Caudate nucleus (tissue), 63 donors: ENCODE measurements at places on chromosomes 11 and 22.

DNA sequence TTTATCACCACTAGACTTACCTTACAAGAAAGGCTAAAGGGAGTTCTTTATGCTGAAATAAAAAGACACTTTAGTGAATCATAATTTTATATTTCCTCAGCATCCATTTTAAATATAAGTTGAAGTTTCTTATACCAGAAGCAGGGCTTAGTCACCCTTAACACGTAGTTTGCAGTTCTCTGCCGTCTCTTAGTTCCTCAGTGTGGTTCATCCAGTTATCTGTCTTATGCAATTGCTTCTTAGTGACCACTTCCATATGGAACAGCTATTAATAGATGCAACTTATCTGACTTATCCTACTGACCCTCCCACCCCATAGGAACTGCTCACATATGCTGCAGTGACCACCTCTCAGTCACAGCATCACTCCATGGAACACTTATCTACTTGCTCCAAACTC lies 11.7 kb upstream of the SLC36A4 start:
- DNase-seq = no peak

GRCh38 chr11:132349811-132350733 lies 979.7 kb downstream of the NTM start:
- no peak for DNase-seq

- DNase-seq = no peak
These were observed 26.5 kb upstream of the ATXN10 start for GRCh38 chr22:45645150-45645525.

DNA sequence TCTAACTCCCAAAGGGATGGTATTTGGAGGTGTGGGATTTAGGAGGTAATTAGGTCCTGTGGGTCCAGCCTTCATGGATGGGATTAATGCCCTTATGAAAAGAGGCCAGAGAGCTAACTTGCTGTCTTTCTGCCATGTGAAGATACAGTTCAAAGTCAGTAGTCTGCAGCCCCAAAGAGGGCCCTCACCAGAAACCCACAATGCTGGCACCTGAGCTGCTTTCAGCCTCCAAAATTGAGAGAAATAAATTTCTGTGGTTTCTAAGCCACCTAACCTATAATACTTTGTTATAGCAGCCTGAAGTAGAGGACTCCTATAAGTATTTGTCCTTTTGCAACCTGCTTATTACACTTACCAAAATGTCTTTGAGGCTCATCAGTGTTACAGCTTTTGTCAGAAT lies 16.2 kb downstream of the ATM start:
- DNase-seq = no peak

- no peak for DNase-seq
These were observed 21.1 kb upstream of the RAB38 start for GRCh38 chr11:88196393-88196792.

DNA sequence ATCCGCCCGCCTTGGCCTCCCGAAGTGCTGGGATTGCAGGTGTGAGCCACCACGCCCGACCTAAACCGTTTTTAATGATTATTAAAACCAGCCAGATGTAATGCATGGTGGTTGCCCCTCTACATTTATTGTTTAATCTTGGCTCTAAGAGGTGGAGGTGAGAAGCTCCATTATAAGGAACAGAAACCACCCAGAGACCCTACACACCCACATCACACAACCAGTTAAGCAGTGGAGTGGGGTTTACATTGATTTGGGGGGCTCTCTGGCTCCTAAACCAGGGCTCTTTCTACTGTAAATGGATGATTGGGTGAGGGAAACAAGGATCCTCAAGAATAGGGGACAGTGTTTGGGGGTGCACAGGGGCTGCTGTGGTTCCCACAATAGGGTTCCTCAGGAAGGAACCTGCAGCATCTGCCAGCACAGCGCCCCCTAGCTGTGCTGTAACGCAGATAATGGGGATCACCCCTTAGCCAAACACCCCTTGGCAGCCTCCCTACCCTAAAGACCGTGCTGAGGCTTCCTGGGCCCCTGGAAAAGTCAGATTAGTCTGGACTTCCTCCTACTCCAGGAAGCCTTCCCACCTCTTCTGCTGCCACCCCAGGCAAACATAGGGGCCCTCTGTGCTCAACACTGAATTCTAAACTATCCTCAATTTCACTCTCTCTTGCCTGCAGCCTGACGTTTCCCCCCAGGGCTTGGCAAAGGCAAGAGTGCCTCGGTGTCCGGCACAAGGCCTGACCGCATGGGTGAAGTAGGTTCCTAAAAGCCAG lies 2.4 kb downstream of the MPST start:
- no peak for DNase-seq

DNA sequence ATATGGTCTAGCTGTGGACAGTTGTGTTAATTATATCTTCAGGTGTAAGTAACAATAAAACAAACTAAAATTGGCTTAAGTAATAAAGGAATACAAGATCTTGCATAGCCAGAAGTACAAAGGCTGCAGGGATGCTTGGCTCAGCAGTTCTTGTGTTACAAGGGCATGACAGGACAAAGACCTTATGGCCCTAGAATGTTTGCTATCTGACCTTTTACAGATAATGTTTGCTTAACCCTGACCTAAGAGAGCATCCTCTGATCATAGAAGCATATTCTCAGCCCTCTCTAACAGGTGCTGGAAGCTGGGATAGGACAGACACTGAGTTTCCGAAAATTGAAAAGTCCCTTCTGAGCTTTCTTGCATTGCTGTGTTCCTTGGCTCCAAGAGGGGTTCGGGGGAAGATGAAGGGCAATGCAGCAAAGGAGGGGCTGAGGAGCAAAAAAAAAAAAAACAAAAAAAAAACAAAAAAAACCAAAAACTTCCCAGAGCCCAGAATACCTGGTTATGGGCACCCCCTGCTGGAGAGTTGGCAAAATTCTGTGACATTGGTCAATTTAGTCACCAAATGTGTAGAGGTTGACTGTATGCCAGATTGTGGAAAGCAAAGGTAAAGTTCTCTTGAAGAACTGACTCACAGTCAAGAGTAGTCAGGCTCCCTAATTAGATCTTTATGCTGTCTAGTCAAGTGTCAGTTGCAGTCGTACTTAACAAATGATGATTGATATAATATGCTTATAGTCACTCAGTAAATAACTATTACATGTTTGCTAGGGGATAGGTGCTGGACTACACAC lies 10.4 kb upstream of the HIKESHI start:
- DNase-seq = peak; percentile 21

DNA sequence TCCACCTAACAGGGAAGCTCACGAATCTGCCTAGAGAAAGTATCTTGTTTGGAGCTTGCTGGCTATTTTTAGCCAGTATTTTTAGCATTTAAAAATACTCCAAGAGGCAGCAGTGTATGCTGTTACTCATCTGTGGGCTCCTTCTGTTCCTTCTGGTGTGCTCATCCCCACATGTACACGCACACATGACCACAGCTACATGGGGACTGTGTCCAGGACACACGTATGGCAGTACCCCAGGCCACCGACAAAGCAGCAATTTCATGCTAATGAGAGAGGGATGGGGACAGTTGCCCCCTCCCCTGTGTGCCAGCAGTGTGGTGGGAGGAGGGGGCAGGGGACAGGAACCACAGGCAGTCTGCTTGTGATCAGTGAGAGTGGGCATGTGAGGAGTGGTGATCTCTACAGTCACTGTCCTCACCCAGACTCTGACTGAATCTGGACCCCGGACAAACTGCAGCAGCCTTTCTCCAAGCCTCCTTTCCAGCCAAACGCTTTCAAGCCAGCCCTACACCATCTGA lies 16.4 kb downstream of the USP2 start:
- DNase-seq = no peak
